ENCODE measurements at places on chromosomes 16 and 17.
A peak's percentile ranks its signal among the peaks of the same experiment; 100 is the strongest.

GRCh38 chr17:59775786-59776350, 68.4 kb downstream of the VMP1 start:
- no peak for DNase-seq

DNA sequence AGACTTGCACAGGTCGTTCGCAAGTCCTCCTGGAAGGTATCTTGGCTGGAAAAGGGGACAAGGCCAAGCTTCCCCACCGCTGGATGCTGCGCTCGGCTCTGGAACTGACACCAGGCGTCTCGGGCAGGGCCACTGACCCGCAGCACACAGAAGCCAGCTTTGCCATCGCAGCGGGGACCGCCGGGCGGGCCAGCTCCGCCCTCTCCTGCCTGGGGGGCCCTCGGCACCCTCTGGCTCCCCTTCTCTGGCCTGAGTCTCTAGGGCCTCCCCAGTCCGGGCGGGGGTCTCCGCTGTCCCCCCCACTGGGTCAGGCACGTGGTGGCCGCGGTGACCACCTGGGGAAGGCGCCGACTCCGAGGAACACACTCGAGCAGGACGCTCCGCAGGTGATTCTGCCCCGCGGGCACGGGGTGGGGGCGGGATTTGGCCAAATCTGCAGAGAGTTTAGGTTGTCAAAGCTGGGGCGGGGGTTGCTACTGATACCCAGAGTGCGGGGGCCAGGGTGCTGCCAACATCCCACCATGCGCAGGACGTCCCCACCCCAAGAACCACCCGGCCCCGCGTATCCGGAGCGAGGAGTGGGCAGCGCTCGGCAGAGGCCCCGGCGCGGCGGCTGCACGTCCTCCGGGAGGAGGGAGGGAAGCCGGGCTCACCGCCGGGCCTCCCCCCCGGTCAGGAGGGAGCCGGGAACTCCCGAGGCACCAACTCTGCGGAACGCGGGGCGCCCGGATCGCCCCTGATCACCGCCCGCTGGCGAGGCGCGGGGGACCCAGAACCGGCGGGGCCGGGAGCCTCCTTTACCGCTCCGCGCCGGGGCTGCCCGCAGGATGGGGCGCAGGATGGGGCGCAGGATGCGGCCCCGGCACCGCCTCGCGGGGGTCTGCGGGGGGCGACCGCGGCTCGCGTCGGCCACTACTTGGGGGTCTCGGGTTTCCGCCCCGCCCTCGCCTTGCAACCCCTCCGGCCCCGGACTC, 744 bp upstream of the METRNL start:
- no peak for DNase-seq

GRCh38 chr17:40314584-40314956, 5.6 kb downstream of the RARA start:
- DNase-seq, result peak; percentile 99

- DNase-seq, result no peak
Observed at GRCh38 chr17:7221278-7222092, 1.7 kb downstream of the ACADVL start.

GRCh38 chr17:64426596-64426995, 22.3 kb upstream of the MILR1 start:
- DNase-seq, result no peak

DNA sequence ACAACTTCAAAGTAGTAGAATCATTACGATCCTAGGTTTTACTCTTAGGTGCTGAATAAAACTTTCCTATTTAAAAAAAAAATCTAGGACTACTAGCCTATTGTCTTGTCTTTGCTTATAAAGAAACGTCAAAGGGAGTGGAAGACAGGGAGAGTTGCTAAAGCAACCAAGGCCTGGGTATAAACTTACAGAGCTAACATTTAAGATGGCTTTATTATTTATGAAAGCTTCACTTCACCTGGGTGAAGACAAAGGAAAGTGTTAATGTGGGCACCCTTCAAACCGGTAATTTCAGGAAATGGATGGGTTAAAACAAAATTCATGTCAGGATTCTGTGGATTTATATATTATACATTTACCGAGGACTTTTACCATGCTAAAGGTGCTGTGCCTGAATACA, 2.5 kb downstream of the DUSP14 start:
- DNase-seq, result no peak

DNA sequence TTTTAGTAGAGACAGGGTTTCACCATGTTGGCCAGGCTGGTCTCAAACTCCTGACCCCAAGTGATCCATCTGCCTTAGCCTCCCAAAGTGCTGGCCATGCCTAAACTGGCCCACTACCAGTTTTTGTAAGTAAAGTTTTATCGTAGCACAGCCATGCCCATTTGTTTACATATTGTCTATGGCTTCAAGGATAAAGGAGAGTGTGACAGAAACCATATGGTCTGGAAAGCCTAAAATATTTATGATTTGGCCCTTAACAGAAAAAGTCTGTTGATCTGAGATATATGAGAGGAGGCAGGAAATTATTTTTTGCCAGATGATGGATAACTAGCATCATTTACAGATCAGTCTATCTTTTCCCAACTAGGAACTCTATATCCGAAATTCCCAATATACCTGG, 4.5 kb downstream of the AKAP10 start:
- no peak for DNase-seq

GRCh38 chr16:628321-629061, 2.3 kb upstream of the WFIKKN1 start:
- DNase-seq, result no peak

DNA sequence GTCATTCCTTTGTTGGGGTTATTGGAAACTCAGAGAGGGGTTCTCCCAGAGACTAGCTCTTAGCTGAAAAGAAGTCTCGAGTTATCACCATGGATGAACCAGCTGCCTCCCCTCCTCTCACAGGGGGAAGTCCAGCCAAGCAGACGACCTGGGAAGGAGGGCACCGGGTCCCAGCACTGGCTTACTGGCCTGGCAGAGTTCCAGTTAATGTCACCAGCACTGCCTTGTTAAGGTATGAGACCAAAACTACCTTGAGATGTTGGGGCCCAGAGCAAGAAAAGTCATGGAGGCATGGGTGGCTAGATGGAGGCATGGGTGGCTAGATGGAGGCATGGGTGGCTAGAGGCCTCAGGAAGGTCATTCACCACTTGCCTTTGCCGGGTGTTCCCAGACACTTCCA, 72.4 kb downstream of the WIPI1 start:
- DNase-seq, result no peak

GRCh38 chr17:64092113-64092512, 37.8 kb downstream of the ERN1 start:
- no peak for DNase-seq

- no peak for DNase-seq
Observed at GRCh38 chr16:68564382-68564985, 25.4 kb downstream of the ZFP90 start.

GRCh38 chr16:56729735-56730662, at the start of gene NUP93:
NUP93 (plus strand) TSS chr16:56730129; CDS start chr16:56748248, 18,119 bp downstream.
- peak; percentile 94 for DNase-seq

DNA sequence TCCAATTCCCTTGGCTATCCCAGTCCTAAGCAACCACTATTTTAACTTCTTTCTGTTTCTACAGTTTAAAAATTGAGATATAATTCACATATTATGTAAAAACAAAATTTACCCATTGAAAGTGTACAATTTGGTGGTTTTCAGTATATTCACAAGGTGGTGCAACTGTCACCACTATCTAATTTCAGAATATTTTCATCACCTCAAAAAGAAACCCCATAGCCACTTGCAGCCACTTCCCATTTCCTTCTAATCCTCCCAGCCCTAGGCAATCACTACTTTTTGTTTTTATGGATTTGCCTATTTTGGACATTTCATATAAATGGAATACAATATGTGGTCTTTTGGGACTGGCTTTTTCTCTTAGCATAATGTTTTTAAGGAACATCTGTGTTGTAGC, 36.1 kb upstream of the NACA2 start:
- no peak for DNase-seq

DNA sequence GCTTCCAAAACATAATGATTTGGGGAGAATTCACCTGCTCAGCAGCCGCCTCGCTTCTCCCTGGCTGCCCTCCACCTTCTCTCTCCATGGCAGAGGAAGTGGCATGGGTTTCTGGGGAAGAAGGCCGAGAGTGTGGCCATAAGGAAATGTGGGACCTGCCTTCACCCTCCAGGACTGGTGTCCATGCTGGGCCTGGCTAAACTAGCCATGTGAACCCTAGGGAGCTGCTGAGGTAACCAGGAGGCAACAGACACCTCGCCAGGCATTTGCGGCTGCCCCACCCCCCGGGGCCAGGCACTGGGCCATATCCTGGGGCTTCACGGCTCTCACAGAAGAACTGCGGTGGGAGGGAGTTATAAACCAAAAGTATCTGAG, 9.9 kb upstream of the CMTM4 start:
- DNase-seq, result no peak

GRCh38 chr16:46855389-46855788, 24.4 kb upstream of the C16orf87 start:
- no peak for DNase-seq

DNA sequence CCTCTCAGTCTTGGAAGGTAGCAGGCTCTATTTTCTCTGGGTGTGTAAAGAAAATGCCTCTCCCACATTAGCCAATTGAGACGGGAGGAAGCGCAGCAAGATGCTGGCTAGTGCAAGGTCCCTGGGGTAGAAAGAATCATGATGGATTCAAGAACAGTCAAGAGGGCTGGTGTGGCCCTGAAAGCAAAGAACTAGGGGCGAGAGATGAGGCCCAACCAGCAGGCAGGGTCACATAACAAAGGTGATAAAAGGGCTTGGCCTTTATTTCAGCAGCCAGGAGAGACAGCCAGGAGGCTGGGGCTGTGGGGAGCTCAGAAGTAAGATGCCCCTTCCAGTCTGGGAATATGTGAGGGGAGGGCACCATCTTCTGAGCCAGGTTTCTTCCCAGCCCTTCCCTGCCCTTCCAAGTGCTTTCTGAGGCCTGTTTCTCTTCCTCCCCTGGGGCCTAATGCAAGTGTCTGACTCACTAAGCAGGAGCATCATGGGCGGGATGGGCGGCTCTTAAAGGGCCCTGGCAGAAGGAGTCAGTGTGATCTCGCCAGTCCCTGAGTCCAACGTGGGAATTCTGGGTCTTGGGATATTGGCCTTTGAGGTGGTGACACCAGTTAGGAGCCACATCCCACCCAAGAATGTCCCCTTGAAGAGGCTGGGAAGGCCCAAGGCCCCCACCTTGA, 3.9 kb upstream of the NLRC5 start:
- DNase-seq, result no peak

GRCh38 chr16:4166821-4167220, 50.6 kb upstream of the ADCY9 start:
- DNase-seq, result no peak

DNA sequence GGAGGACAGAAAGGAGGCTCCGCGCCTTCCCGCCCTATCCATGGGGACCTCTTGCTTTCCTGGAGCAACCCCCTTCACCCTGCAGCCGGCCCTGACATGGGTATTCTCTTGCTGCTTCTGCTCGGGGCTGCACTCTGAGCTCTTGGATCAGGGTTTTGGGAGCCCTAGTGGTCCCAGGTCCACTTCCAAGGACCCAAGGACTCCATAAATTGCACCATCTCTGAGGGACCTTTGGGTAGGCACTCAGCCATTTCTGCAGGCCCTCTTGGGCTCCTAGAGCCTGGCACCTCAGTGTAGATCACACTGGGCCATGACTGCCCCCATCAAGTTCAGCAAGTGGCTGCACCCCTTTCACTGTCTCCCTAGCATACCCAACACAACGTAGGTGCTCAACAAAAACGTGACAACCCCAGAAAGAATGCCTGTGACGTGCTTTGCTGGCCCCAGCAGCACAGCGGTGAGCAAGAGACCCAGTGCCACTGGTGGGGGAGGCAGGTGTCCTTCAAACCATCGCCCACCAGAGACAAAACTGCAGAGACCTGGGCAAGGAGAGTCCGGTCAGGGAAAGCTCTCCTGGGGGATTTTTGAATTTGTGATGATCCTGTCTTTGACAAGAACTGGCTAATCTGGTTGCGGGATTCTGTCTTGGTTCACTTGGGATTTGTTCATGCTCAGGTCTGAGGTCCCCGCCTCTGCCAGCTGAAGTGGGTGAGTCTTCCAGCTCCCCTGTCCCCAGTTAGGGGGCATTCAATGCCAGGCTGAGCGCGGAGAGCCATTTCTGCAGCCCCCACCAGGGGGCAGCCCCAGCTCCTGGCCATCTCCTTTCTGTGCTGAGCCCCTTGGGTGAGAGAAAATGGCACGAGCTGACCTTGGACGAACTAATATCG, 2.5 kb upstream of the RAB11FIP4 start:
- peak; percentile 61 for DNase-seq

DNA sequence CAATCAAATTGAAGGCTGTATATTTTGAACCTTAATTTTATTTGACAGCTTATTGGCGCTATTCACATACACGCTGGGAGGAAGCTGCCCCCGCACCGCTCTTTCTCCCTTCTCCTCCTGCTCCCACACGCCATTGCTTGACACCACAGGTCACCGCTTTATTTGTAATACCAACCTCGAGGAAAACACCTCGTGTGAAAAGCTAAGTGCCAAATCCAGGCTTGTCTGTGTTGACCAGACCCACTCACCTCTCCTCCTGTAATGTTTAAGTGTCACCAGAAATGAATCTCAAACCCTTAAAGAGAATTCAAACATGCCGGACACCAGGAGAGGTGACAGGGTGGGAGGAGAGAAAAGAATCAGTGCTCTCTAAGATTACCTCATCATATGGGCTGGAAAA, 331.4 kb downstream of the GRIN2A start:
- DNase-seq, result no peak

GRCh38 chr17:49393491-49394255, 21.0 kb downstream of the PHB1 start:
- DNase-seq, result peak; percentile 60

- DNase-seq, result no peak
Observed at GRCh38 chr17:14340857-14341754, 40.2 kb downstream of the HS3ST3B1 start.

- no peak for DNase-seq
Observed at GRCh38 chr17:49357516-49357915, 4.5 kb downstream of the ZNF652 start.

- no peak for DNase-seq
Observed at GRCh38 chr17:683499-684254, 31.0 kb downstream of the VPS53 start.

- DNase-seq, result peak; percentile 12
Observed at GRCh38 chr17:8806926-8807550, 7.9 kb upstream of the MFSD6L start.

GRCh38 chr16:64159976-64160375, 961.9 kb downstream of the CDH11 start:
- no peak for DNase-seq

GRCh38 chr17:4559966-4560365, 411 bp downstream of the GGT6 start:
- no peak for DNase-seq

GRCh38 chr17:79993390-79994227, 42.1 kb downstream of the TBC1D16 start:
- DNase-seq, result peak; percentile 73

DNA sequence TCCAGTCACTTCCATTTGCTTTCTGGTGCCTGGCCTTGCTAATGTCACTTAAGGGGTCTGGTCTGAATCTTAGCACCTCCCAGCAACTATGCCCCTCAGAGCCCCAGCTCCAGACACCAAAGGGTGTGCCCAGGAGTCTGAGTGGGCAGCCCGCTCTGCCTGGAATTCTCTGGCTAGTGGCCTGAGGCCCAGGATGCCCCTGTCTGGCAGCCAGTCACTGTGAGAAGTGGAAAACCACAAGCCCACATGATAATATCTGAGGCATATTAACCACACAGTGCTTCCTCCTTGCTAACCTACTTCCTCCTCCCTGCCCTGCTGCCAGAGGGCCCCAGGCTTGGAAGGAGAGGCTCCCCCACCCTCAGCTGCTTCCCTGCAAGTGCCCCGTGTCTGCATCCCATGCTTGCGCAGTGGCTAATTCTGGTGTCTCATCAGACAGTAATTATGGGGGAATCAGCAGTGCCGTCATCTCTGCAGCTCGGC, 14.0 kb downstream of the SRCIN1 start:
- peak; percentile 78 for DNase-seq

GRCh38 chr17:57603978-57604377, 141.1 kb downstream of the CCDC182 start:
- DNase-seq, result peak; percentile 90

GRCh38 chr17:82831818-82832200, 8.0 kb downstream of the ZNF750 start:
- no peak for DNase-seq

All from common myeloid progenitor, CD34-positive (primary cell).